Cardiac muscle cell (in vitro differentiated cells and primary cell): ENCODE measurements at places on chromosomes 1 and 21. TPM values are rescaled to one million over a fixed set of nuclear protein-coding genes. Genes with fewer than 3 reads are reported as not detected.

GRCh38 chr1:15938628-15939161 is 37.2 kb downstream of the ZBTB17 start:
- DNase-seq = no peak

- no peak for DNase-seq
These were observed 12.2 kb upstream of the CD34 start for GRCh38 chr1:207923121-207923520.

GRCh38 chr1:14109276-14109635 is 409.3 kb downstream of the PRDM2 start:
- no peak for DNase-seq

The LRRC39 gene
- 13.3 and 17.3 TPM in 2 replicates for total RNA-seq
